Fibroblast of skin of left biceps (primary cell): ENCODE measurements at places on chromosomes 2 and 18.

DNA sequence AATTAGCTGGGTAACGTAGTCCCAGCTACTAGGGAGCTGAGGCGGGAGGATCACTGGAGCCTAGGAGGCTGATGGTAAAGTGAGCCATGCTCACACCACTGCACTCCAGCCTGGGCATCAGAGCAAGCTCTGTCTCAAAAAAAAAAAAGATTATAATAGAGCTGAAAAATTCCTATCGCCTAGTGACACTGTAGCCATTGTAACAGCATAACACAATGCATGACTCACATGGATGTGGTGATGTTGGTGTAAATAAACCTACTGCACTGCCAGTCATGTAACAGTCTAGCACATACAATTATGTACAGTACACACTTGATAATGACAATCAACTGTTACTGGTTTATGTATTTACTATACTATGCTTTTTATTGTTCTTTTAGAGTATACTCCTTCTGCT lies 39.6 kb downstream of the MGAT4A start:
- DNase-seq: no peak

DNA sequence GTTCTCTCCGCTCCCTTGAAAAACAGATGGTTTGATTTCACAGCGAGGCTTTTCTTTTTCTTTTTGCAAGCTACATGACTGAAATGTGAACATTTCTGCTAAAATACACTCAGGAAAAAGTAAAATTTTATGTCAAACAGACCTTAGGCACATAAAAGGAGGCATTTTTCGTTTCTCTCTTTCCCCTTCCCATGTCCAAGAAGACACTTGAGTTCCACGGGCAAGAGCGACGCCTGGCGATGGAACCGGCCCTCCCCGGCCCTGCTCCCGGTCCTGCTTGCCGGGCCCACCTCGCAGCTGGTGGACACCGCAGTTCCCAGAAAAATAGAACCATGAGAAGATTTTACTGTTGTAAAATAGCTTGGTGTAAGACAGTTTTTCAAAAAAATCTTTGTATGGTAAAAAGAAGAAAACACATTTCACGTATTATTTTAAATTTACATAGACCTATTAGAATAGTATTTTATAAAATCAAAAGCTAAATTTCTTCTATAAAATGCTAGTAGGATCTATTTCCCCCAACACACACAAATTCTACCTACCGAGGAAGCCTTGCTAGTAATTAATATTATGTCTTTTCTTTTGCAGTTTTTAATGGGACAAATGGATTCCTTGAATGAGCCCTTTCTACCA lies 2.3 kb upstream of the ALKAL2 start:
- DNase-seq: peak; percentile 18

- DNase-seq: no peak
These were observed 20.6 kb downstream of the TMEM87B start for GRCh38 chr2:112075490-112076260.

GRCh38 chr2:177359836-177360595 lies 32.6 kb upstream of the AGPS start:
- no peak for DNase-seq

GRCh38 chr2:65228263-65228750 lies 676 bp downstream of the ACTR2 start:
- no peak for DNase-seq

GRCh38 chr2:175350105-175350504 lies 168.6 kb upstream of the ATP5MC3 start:
- no peak for DNase-seq

DNA sequence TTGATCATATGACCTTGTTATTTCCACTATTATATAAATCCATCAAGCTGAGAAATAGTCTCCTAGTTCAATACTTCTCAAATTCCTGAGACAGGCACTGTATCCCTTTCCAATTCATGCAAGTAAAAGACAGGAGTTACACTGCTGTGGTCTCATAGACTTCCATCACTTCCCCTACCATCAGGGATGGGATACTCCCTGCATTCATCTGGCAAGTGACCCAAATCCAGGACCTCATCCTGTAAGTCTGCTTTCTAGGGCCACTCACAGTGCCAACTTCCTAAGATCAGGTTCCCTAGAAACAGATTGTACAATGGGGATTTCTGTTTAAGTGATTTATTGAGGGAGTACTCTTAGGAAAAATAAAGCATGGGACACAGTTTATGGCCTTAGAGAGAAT lies 424.0 kb upstream of the CDH7 start:
- DNase-seq: no peak
